ENCODE measurements at places on chromosomes 7 and 10.

GRCh38 chr10:114401195-114401791 lies 3.0 kb downstream of the AFAP1L2 start:
- DNase-seq: no peak

DNA sequence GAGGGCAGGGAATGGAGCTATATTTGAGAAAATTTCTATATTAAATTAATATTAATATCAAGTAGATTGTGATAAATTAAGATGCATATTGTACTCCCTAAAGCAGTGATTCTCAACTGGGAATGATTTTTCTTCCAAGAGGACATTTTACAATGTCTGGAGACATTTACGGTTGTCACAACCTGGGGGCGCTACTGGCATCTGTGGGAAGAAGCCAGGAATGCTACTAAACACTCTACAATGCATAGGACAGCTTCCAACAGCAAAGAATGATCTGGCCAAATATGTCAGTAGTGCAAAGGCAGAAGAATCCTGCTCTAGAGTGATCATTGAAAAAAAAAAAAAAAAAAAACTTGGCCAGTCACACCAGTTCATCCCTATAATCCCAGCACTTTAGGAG lies 100.0 kb downstream of the LSM5 start:
- DNase-seq: no peak

- peak; percentile 65 for DNase-seq
Measured at GRCh38 chr7:141975806-141976523, 2.4 kb upstream of the TAS2R38 start.

GRCh38 chr10:13593535-13593934 lies 6.8 kb downstream of the PRPF18 start:
- no peak for DNase-seq

DNA sequence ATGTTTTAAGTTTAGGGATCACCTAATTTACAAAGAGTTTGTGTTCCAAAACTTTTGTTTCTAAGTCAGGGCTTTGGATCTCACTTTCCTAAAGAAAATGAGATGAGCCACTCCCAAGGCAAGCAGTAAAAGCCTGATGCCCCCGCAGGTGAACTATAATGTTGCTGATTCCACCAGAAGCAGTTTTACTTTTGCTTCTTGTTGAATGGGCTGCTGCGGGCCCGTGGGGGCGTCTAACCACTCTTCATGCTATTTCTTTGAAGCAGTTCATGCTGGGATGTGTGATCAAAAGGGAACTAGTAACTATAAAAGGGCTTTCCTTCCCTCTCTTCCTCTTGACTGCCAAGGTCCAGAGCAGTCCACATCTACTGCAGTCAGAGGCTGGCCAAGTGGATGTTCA lies 118.7 kb upstream of the NEBL start:
- no peak for DNase-seq

DNA sequence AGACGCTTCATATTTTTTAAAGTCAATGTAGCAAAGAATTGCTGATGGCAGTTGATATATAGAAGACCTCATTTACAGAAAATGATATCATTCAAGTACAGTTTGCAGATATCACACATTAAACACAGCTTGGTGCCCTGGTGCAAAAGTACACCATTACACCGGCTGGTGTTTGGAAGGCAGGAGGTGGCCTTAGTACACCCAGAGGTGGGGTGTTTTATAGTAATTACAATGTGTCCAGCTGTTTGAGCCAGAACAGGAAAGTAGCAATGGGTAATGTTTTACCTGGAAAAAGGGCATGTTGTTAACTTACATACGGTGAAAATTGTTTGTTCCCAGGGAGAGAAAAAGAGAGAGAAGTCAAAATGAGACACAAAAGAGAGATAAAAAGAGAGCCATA lies 103.0 kb upstream of the YAE1 start:
- no peak for DNase-seq

DNA sequence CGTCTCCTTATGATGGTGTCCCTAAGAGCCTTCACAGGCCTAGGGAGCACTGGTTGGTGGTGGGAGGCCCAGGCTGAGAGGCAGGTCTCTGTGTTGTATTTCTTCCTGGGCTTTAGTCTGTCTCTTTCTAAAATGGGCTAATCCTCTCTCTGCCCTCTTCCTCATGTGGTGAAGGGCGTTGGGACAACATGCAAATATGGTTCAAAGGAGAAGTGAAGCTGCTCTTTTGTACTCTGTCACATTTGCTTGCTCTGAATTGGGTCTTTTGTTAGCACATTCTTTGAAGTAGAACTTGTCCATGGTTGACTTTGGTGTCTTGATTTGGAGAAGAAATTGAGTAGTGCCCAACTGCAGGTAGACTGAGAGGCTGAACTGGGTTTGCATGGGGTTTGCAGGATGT lies 814 bp downstream of the HK1 start:
- DNase-seq: no peak

- no peak for DNase-seq
Measured at GRCh38 chr7:24763303-24763901, 6.1 kb upstream of the GSDME start.

- no peak for DNase-seq
Measured at GRCh38 chr10:10526846-10527245, 490.8 kb upstream of the CELF2 start.

GRCh38 chr7:4021413-4021812 lies 660.7 kb upstream of the FOXK1 start:
- DNase-seq: no peak

DNA sequence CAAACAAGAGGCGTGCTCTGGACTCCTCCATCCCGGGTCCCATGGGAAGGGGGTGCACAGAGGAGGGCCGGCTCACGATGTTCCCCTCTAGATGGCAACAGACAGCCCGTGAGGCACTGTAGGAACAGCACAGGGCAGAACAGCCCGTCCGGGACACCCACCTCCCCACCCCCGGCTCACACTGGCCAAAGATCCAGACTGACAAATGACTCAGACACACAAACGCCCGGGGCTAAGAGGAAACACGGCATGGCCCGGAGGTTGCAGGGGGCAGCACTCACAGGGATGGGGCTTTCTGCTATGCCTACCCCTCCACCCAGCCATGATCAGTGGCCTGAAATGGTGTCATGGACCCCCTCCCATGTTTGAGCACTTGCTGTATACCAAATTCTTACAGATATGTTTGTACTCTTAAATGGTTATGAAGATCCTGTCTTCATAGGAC lies 4.9 kb upstream of the ELN start:
- no peak for DNase-seq

DNA sequence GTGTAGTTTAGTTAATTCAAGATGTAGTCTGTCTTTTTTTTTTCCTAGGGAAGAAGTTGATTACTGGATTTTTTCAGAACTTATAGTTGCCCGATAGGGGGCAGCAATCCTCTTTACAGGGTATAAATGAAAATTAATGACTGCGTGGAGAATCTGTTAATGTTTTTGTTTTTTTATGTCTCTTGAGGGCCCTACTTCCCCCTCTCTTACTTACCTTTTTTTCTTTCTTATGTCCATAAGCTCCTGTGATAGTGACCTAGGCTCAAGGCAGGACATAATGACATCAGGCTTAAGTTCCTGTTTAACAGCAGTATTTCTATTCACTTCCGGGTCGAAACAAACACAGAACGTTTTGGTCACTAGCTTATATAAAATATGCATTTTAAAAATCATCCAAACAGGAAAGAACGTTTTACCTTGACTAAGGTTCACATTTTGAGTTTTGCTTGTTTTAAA lies 18.8 kb downstream of the CDC123 start:
- DNase-seq: no peak

GRCh38 chr10:69467928-69468750 lies 16.9 kb downstream of the TSPAN15 start:
- DNase-seq: no peak

DNA sequence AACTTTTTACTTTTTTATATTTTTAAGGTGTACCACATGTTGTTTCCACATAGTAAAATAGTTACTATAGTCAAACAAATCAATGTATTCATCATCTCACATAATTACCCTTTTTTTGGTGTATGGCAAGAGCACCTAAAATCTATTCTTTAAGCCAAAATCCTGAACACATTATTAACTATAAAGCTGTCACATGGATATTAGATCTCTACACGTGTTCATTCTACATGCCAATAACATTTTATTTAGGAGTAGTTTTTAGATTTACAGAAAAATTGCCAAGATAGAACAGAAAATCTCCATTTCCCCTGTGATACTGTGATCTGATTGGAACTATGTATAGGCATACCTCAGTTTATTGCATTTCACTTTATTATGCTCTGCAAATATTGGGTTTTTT lies 137.1 kb downstream of the SH2D4B start:
- DNase-seq: no peak

- no peak for DNase-seq
Measured at GRCh38 chr7:610141-610530, 90.5 kb upstream of the PDGFA start.

DNA sequence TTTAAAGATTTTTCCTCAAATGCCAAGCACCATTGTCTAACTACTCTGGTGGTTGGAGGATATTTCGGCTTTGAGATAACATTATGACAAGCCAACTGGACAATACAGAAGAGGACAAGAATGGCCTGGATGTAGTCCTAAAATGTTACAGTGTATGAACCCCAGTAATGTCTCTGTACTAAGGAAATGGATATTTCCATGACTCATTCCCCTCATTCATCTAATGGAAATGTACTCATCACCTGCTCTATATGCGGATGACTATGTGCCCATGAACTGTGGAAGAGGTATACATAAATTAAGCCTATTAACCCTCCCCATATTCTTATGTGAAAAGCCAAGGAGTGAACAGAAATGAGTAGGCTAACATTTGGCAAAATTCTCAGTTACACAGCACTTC lies 207.9 kb downstream of the CACNA2D1 start:
- no peak for DNase-seq

GRCh38 chr7:1925349-1925748 lies 255.3 kb downstream of the ELFN1 start:
- DNase-seq: no peak

GRCh38 chr7:122688400-122688998 lies 10.4 kb downstream of the RNF133 start:
- no peak for DNase-seq

DNA sequence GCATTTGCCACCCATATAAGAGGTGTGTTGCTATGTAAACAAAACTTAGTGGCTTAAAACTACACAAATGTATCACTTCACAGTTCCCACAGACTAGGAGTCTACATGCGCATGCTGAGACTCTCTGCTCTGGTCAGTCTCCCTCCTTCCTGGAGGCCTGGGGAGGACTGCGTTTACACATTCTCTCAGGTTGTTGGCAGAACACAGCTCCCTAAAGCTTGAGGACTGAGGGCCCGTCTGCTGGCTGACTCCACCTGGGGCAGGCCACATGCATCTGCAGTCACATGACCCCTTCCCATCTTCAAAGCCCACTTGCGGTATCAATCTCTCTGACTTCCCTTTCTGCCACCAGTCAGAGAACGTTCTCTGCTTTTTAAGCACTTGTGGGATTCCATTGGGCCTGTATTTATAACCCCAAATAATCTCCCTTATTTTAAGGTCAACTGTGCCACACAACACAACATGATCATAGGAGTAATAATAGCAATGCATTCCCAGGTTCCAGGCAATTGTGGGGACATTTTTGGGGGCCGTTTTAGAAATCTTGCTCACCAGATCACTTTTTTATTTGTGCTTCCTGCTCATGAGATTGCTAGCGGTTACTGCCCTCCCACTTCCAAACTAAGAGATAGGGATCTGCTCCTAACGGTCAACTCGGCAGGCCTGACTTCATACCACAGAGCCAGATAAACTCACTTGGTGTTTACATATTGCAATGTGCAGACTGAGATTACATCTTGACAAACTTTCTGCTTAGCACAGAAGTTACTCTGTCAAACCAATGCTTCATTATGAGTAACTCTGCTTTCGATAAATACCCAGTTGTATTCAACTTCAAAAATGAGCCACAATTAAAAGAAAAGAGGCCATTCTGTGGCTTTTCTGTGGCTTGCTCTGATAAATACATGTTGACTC lies 96.3 kb downstream of the ALOX5 start:
- DNase-seq: peak; percentile 20

DNA sequence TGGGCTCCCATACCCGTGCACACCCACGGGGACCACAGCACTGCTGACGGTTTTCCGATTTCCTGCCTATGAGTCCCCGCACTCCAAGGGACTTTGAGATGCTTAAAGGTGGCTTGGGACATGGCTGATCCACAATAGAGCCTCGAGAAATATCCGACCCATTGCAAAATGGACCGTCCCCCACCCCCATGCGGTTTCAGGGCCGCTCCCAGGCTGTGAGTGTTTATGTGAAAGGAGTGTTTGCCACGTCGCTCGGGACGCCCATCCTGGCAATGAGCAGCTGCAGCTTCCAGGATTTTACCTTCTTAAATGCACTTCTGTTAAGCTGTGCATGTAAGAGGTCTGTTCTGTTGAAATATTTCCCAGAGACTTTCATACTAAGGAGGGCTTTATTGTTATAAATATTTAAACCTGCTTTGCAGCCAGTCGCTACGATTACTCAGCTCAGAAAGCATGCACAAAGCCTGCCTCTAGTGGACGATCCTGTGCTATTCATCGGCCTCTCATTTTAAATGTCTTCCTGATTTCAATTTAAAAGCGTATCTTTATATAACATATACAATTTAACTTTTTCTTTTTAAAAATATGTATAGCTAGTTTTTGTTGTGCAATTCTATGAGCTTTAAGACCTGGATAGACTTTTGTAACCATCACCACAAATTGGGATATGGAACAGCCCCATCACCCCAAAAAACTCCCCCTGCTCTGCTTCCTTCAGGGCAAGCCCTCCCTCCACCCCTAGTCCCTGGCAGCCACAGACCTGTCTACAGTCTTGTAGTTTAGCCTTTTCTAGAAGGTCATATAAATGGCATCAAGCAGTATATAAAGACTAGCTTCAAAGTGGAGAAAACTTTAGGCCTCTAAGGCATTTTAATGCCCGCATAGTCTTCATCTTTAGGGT lies 418.3 kb downstream of the PAXIP1 start:
- no peak for DNase-seq

- DNase-seq: no peak
Measured at GRCh38 chr7:142414135-142414534, 156.3 kb upstream of the PRSS58 start.

DNA sequence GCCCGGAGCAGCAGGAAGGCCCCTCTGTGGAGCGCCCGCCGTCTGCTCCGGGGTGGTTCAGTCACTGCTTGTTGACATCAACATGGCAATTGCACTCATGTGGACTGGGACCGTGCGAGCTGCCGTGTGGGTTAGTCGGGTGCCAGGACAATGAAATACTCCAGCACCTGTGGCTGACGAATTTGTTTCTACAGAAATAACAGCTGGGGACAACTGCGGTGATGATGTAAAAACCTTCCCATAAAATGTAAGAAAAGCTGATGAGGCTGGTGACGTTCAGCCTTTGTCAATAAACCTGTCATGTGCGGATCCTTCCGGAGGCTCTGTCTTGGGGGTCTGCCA lies 5.6 kb downstream of the GPER1 start:
- DNase-seq: no peak

- no peak for DNase-seq
Measured at GRCh38 chr10:72176701-72177100, 39.1 kb upstream of the ANAPC16 start.

- no peak for DNase-seq
Measured at GRCh38 chr10:23015021-23015707, 80.2 kb upstream of the MSRB2 start.

- no peak for DNase-seq
Measured at GRCh38 chr10:127048630-127049029, 143.4 kb downstream of the DOCK1 start.

- DNase-seq: no peak
Measured at GRCh38 chr7:126838194-126838593, 414.5 kb downstream of the GRM8 start.

GRCh38 chr7:102064361-102065025 lies 222.2 kb upstream of the SH2B2 start:
- DNase-seq: no peak

GRCh38 chr7:150323682-150324372 lies 482 bp upstream of the ACTR3C start:
- DNase-seq: no peak

All from stimulated activated CD4-positive, alpha-beta T cell treated with anti-CD3 and anti-CD28 coated beads, Interleukin-1b, Interleukin-23, amount 100 ng/mL, for 4 hours (primary cell).